WTC11 (cell line): ENCODE measurements at places on chromosomes 16 and 17. TPM values are rescaled to one million over a fixed set of nuclear protein-coding genes. Genes with fewer than 3 reads are reported as not detected.

The OTOP3 gene
- not detected in 3 replicates for total RNA-seq

The DLX4 gene
- 1.3 to 1.8 TPM (median 1.6 TPM) in 3 replicates for total RNA-seq

DNA sequence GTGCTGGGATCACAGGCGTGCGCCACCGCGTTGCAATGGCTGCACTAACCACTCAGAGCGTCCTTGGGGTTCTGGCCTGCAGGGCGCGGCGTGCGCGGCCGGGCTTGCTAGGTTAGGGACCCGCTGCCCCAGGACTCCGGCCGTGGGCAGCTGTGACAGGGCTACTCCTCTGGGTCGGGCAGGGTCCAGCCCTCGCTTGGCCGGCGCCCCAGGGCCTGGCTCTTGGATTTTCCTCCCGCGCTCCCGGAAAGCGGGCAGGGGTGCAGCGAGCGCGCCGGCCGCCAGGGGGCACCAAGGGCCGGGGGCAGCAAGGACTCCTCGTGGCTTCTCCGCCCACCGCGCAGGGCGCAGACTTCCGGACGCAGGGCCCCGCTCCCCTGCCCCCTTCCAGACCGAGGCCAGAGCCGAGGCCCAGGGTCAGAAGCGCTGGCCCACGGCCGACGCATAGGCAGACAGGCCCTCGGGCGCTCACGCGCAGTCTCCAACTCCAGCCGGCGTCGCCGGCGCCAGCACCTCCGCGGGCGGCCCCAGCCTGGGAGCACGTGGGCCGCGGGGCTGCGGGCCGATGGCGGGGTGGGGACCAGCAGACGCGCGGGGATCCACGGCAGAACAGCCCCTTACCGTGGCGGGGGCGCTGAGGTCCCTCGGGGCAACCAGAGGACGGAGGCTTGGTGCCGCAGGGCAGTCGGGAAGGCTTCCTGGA is 355 bp downstream of the TLE7 start:
- H3K4me1 ChIP-seq = peaks cover 7% of the 10 kb centered on the region; the same call in 1 of the 2 replicates
- H3K36me3 ChIP-seq = no peaks in the 10 kb centered on the region
- H3K27ac ChIP-seq = no peak overlapping the region
- DNase-seq = peak; percentile 89
- H3K4me3 ChIP-seq = no peak overlapping the region
- H3K27me3 ChIP-seq = peaks cover 15% of the 10 kb centered on the region

DNA sequence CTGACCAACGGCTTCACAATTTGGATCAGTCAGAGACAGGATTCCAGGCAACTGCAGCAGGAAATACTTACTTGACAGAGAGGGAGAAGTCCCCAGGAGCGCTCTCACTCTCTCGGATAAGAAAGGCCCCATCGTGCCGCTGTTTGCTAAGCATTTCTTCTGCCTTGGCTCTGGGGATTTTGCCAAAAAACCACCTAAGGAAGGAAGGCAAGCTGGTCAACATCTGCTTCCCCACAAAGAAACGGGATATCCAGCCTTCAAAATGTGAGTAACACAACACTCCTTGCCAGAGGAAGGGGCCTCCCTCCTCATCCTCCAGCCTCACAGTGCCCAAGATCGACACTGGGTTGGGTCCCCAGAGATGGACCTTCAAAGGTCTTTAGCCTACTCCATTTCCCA is 36.6 kb upstream of the SLC25A19 start:
- no peak overlapping the region for H3K4me3 ChIP-seq
- peak overlapping the region; percentile 87 for H3K27ac ChIP-seq
- H3K4me1 ChIP-seq = peaks cover 29% of the 10 kb centered on the region
- H3K36me3 ChIP-seq = peaks cover 23% of the 10 kb centered on the region
- H3K27me3 ChIP-seq = no peaks in the 10 kb centered on the region

DNA sequence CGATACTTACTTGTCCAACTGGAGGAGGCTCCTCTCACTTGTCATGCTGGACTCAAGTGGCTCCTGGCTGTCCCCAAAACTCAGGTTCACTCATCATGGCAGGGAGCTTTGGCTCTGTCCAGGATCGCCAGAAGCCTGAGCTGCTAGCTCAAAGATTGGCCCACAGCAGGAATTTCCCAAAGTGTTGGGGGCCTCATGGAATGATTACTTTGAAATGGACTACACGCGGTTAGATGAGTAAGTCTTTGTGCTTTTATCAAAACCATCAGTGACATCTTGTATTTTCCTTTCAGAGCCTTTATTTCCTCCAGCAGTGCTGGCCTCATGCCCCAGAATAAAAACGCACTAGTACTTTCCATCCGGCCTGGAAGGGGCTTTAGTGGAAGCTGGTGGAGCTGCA is 29.2 kb upstream of the PHB1 start:
- no peaks in the 10 kb centered on the region for H3K36me3 ChIP-seq
- no peak overlapping the region for H3K4me3 ChIP-seq
- peaks cover 25% of the 10 kb centered on the region for H3K27me3 ChIP-seq
- peaks cover 23% of the 10 kb centered on the region for H3K4me1 ChIP-seq
- no peak overlapping the region for H3K27ac ChIP-seq
- DNase-seq = no peak
